Omental fat pad (tissue), 4 donors: ENCODE measurements at places on chromosomes 7 and 10. TPM values are rescaled to one million over a fixed set of nuclear protein-coding genes. Genes with fewer than 3 reads are reported as not detected.

DNA sequence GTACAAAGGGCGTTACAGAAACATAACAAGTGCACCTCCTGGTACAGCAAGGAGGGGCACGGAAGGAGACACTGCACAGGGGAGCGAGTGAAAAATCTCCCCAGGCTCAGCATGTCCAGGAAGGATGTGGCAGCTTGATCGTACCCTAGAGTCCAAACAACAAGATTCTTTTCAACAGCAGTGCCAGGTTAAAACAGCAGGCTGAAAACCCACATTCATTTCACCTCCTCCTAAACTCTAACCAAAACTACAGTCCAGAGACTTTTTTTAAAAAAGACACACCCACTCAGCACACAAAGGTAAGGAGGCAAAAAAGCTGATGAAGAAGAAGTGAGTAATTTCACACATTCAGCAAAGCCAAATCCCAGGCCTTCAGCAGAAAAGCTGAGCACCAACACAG lies 138.8 kb downstream of the SFMBT2 start:
- DNase-seq = no peak

- no peak for DNase-seq
Measured at GRCh38 chr10:109996225-109996624, 11.6 kb upstream of the ADD3 start.

Gene UNC5B
- total RNA-seq = 3.4 TPM

GRCh38 chr7:86991771-86992191 lies 67.7 kb downstream of the ELAPOR2 start:
- no peak for DNase-seq

DNA sequence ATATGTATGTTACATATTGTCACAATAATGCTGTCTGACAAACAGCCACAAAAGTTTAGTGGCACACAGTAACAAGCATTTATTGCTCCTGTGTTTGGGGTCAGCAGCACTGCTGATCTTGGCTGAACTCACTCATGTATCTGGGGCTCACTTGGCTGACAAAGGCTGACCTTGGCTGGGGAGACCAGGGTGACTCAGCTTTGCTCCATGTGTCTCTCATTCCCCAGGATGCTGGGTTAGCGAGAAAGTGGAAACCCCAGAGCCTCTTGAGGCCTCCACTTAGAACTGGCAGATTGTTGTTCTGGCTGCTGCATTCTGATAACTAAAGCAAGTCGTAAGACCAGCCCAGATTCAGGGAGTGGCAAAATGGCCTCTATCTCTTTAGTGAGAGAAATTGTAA lies 217.3 kb upstream of the HABP2 start:
- DNase-seq = no peak

GRCh38 chr10:101143345-101143630 lies 12.2 kb downstream of the TLX1 start:
- no peak for DNase-seq

DNA sequence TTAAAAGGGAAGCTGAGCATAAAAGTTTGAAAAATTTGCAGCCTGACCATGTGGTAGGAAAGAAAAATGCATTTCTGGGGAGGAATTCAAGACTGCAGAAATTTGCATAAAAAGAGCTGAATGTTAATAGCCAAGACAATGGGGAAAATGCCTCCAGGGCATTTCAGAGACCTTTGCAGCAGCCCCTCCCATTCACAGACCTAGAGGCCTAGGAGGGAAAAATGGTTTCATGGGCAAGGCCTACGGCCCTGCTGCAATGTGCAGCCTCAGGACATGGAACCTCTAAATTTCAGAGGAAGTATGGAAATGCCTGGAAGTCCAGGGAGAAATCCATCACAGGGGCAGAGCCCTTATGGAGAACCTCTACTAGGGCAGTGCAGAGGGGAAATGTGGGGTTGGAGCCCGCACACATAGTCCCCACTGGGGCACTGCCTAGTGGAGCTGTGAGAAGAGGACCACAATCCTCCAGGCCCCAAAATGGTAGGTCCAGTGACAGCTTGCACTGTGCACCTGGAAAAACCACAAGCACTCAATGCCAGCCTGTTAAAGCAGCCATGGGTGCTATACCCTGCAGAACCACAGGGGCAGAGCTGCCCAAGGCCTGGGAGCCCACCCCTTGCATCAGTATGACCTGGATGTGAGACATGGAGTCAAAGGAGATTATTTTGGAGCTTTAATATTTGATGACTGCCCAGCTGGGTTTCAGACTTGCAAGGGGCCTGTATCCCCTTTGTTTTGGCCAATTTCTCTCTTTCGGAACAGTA lies 243.8 kb downstream of the DNAJB9 start:
- no peak for DNase-seq

- DNase-seq = no peak
Measured at GRCh38 chr7:7422641-7423040, 113.0 kb downstream of the COL28A1 start.

DNA sequence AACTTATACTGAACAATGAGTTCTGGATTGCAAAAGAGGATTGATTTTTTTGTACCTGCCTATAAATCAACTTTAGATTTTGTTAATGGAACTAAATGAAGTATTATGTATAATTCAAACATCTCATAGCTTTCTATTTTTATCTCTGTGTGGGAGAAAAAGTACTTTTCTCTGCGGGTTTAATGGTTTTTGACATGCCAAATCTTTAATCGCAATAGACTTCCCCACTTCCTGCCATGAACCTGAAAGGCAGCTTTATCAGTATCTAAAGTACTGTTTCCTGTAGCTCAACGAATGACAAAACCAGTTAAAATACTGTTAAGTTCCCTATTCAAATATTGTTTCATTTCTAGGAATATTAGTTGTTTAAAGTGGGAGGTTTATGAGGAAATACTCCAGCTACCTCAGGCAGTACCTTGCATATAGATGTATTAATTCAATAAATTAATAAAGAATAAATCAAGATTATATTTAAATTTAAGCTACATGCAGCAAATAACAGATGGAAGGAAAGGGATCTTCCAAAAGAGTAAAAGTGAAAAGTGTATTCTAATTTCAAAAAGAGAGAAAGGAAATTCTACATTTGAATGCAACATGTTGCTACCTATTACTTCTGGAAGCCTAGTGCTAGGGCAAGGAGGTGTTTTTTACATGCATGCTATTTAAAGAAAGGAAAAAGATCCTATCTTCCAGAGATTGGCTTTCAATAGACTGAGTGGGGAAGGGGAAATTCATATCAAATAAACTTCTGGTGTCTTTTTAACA lies 75.9 kb downstream of the SVOPL start:
- DNase-seq = no peak

DNA sequence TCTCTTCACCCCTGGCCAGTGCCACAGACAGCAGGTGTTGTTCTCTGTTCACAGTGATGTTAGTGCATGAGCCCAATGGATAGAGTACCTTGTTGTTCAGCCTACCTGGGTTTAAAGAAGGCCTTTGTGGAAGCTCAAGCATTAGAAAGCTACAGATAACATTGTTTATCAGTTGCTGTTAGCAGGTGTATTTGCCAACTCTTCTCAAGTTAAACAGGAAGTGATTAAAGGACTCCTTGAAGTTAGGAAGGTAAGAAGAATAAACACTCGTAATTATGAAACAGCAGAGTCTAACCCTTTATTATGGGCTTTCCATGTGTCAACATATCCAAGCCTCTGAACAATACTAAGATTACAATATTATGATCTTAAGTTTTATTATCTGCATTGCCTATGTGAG lies 25.9 kb downstream of the RGR start:
- DNase-seq = no peak

DNA sequence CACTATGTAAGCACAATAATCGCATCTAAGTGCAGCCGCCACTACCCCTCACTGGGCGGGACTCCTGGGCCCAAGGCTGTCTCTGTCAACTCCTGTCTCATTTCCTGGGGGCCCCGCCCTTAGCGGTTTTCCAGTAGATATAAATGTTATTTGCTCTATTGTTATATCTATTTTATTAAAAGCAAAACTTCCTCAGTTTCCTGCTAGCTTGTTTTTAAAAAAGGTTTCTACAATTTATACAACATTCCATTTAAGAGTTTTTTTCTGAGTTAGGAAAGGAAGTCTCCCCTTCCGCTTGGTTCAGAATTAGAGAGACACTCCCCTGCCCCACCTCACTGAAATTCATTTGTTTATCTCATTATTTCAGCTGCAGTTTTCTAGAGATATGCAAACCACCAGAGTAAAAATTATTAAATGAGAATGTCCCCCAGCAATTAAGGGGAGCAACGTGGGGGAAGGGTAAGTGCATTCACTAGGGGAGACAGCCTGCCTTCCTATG lies 82.7 kb downstream of the RAMP3 start:
- no peak for DNase-seq

GRCh38 chr7:13742126-13742525 lies 247.3 kb downstream of the ETV1 start:
- no peak for DNase-seq

Gene CFAP46
- not detected for total RNA-seq

DNA sequence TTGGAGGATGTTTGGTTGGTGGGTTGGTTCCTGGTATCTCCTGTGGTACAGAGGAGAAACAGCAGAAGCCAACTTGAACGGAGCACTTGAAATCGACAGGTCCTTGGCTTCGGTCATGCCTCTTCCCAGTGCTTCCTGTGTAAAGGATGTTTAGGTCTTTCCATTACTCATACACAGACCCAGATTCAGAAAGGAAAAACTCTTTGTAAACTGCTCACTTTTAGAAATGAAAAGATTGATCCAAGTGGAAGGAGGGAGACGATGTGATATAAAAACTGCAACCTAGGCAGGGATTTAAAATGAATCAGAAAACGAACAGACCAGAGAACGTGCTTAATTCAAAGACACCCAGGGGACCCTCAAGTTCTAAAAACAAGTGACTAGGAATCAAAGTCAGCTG lies 338.4 kb downstream of the GALNT17 start:
- DNase-seq = no peak
